ENCODE measurements at places on chromosomes 5 and 9. TPM values are rescaled to one million over a fixed set of nuclear protein-coding genes. Genes with fewer than 3 reads are reported as not detected.

Gene PSMB7
- 136 TPM for total RNA-seq

Gene IFNA21
- not detected for total RNA-seq

Gene MEGF10
- 3.2 TPM for total RNA-seq

Gene SEMA4D
- total RNA-seq, result 0.88 TPM

Gene VPS13A
- total RNA-seq, result 60.4 TPM

Gene CD180
- total RNA-seq, result not detected

Gene NRG2
- 0.72 TPM for total RNA-seq

Gene SMIM33
- total RNA-seq, result not detected

Gene C9orf50
- 0.36 TPM for total RNA-seq

GRCh38 chr5:3194684-3195083 is 400.9 kb upstream of the IRX1 start:
- no peaks in the 10 kb centered on the region for H3K27me3 ChIP-seq
- H3K27ac ChIP-seq, result no peak overlapping the region
- H3K4me3 ChIP-seq, result no peak overlapping the region
- H3K36me3 ChIP-seq, result no peaks in the 10 kb centered on the region

GRCh38 chr5:81553567-81554212 is 159.8 kb upstream of the ACOT12 start:
- H3K4me3 ChIP-seq, result no peak overlapping the region
- H3K27me3 ChIP-seq, result no peaks in the 10 kb centered on the region
- no peak overlapping the region for H3K27ac ChIP-seq
- H3K36me3 ChIP-seq, result no peaks in the 10 kb centered on the region
- DNase-seq, result no peak
- no peaks in the 10 kb centered on the region for H3K4me1 ChIP-seq

GRCh38 chr9:89328064-89328463 is 9.8 kb downstream of the SECISBP2 start:
- no peak overlapping the region for H3K27ac ChIP-seq
- no peak for DNase-seq
- H3K4me1 ChIP-seq, result no peaks in the 10 kb centered on the region
- H3K27me3 ChIP-seq, result no peaks in the 10 kb centered on the region
- H3K4me3 ChIP-seq, result no peak overlapping the region

GRCh38 chr9:94665613-94666012 is 26.3 kb upstream of the FBP1 start:
- peaks cover 9% of the 10 kb centered on the region for H3K27me3 ChIP-seq
- H3K36me3 ChIP-seq, result no peaks in the 10 kb centered on the region
- no peak overlapping the region for H3K4me3 ChIP-seq
- peaks cover 6% of the 10 kb centered on the region for H3K4me1 ChIP-seq
- DNase-seq, result no peak

GRCh38 chr9:99166149-99166548 is 55.6 kb downstream of the ALG2 start:
- no peak for DNase-seq
- no peak overlapping the region for H3K4me3 ChIP-seq
- H3K27me3 ChIP-seq, result peaks cover 21% of the 10 kb centered on the region
- no peaks in the 10 kb centered on the region for H3K36me3 ChIP-seq
- H3K27ac ChIP-seq, result no peak overlapping the region
- H3K4me1 ChIP-seq, result no peaks in the 10 kb centered on the region

DNA sequence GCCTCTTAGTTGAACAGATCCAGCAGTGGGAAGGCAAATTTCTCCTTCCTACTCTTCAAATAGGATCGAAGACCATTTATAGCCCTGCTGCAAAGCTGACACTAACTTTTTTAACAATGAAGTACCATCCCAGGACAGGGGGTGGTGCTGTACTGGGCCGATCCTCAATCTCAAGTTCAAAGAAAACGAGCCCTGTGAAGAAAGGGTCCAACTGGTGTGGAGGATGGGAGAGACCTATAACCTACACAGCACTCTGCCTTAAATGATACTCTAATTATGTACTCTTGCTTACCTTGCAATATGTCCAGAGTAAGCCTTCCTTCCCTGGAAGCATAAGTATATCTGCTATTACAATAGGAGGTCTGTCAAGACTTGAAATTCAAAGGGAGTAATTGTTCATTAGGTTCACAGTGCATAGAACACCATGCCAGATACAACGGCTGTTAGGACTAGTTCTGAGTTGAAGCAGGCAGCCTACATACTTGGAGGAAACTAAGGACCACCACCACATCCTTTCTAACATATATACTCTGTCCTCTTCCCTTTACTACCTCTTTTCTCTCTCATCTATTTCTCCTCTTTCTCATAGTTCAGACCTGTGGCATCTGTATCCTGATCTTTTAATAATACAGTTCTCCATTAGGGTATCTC is 6.2 kb downstream of the ETF1 start:
- no peak for DNase-seq
- H3K27ac ChIP-seq, result no peak overlapping the region
- H3K4me1 ChIP-seq, result peaks cover 18% of the 10 kb centered on the region
- H3K27me3 ChIP-seq, result no peaks in the 10 kb centered on the region

DNA sequence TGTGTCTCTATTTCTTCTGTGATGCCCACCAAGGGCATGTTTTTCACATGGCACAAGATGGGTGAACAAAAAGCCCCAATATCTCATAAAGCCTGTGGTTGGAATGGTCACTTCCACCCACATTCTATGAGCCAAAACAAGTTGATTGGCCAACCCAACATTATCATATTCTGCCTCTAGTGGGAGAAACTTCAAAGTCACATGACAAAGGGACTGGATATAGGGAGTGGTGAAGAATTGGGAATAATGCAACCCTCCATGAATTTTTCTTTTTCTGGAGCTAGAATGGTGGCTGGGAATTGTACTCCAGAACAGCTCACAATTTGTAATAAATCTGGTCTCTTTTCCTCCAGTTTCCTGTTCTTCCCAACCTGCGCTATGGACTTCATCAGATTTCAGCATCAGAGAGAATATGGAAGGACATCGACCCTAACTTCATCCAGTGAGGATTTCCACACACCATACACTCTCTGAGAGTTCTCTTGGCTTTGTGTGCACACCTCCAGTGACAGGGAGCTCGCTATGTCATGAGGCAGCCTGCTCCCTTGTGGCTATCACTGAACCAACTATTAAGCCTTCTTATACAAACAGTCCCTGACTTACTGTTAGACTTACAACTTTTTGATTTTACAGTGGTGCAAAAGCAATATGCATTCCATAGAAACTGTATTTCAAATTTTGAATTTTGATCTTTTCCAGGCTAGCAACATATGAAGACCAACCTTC is 12.0 kb upstream of the B4GALT1 start:
- DNase-seq, result no peak
- no peaks in the 10 kb centered on the region for H3K36me3 ChIP-seq
- H3K4me1 ChIP-seq, result peaks cover 20% of the 10 kb centered on the region
- H3K4me3 ChIP-seq, result no peak overlapping the region
- no peaks in the 10 kb centered on the region for H3K27me3 ChIP-seq

DNA sequence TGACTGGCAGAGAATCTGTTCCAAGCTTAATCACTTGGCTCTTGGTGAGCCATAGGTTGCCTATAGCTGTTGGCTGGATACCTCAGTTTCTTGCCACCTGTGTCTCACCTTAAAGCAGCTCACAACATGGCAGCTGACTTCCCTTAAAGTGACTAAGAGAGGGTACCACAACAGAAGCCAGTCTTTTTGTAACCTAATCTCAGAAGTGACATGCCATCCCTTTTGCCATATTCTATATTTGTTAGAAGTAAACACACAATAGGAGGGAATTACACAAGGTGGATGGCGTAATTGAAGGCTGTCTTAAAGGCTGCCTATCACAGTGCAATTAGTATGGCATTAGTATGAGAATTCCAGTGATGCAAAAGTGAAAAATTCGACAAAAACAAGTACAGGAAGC is 28.1 kb downstream of the NIPBL start:
- no peaks in the 10 kb centered on the region for H3K36me3 ChIP-seq
- H3K27ac ChIP-seq, result no peak overlapping the region

DNA sequence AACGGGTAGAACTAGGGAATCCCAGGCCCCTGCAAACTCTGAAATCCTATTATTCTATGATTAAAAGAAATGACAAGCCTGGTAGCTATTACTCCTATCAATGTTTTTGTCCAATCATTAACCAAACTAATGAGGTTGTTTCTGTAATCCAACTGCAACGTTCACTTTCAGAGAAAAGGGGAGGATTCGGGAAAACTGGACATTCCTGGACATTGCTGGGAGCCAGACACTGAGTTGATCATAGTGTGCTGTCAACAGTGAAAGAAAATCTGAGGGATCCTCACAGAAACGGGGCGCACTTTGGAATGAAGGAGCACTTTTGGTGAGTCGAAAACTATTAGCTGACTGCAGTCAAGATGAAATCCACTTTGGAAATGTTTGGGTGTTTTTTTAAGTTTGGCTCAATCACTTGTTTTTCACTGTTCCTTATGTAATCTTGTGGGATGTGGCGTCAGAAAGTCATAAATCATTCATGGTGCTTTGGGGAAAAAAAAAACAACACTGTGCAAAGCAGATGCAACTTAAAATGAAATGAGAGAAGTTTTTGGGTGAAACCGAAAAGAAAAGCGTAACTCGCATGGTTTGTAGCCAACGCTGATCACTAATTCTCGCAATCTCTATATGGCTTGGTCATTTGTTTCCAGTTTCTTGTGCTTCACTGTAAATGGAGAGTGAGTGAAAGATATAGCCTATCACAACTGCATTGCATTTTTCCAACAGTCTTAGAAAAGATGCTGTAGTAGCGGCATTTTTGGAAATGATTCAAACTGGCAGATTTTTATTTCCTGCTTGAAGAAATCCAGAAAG is 51.2 kb upstream of the ADRA1B start:
- no peaks in the 10 kb centered on the region for H3K27me3 ChIP-seq
- H3K4me1 ChIP-seq, result peaks cover 7% of the 10 kb centered on the region
- DNase-seq, result no peak
- no peaks in the 10 kb centered on the region for H3K36me3 ChIP-seq
- no peak overlapping the region for H3K27ac ChIP-seq

GRCh38 chr5:96070622-96071225 is 109.1 kb upstream of the ELL2 start:
- peaks cover 39% of the 10 kb centered on the region for H3K4me1 ChIP-seq
- no peak for DNase-seq
- no peaks in the 10 kb centered on the region for H3K27me3 ChIP-seq
- H3K27ac ChIP-seq, result no peak overlapping the region
- H3K4me3 ChIP-seq, result no peak overlapping the region

- peaks cover 11% of the 10 kb centered on the region for H3K27me3 ChIP-seq
- no peak overlapping the region for H3K4me3 ChIP-seq
- H3K4me1 ChIP-seq, result no peaks in the 10 kb centered on the region
- no peaks in the 10 kb centered on the region for H3K36me3 ChIP-seq
- no peak overlapping the region for H3K27ac ChIP-seq
- DNase-seq, result no peak
Measured at GRCh38 chr9:34570809-34571480, 18.6 kb downstream of the CNTFR start.

- H3K27me3 ChIP-seq, result no peaks in the 10 kb centered on the region
- H3K27ac ChIP-seq, result no peak overlapping the region
- no peak for DNase-seq
Measured at GRCh38 chr9:19000133-19000532, 32.9 kb downstream of the SAXO1 start.

DNA sequence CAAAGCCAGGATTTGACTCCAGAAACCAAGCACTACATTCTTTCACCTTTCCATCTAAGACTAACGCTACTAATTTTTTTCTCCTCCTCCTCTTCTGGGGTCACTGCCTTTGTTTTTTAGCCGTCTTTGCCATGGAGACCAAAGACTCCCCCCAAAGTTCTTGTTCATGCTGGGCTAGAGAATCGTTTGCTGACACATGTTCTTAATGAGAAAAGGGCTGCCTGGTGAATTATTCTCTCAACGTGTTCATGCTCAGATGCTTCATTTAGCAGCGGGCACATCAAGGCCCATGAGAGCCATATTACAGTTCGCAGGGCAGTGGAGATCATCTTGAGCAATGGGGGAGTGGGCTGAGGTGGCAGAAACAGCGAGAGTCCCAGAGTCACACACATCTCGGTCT is 134.9 kb downstream of the SLIT3 start:
- H3K4me1 ChIP-seq, result peaks cover 34% of the 10 kb centered on the region
- H3K27me3 ChIP-seq, result no peaks in the 10 kb centered on the region
- no peak overlapping the region for H3K27ac ChIP-seq
- H3K4me3 ChIP-seq, result no peak overlapping the region
- DNase-seq, result no peak
- no peaks in the 10 kb centered on the region for H3K36me3 ChIP-seq

GRCh38 chr5:669842-670395 is 23.2 kb downstream of the TPPP start:
- H3K4me3 ChIP-seq, result no peak overlapping the region
- no peak overlapping the region for H3K27ac ChIP-seq
- H3K27me3 ChIP-seq, result peaks cover 30% of the 10 kb centered on the region

- peaks cover 13% of the 10 kb centered on the region for H3K27me3 ChIP-seq
- no peak overlapping the region for H3K27ac ChIP-seq
- no peak overlapping the region for H3K4me3 ChIP-seq
- H3K36me3 ChIP-seq, result no peaks in the 10 kb centered on the region
- no peaks in the 10 kb centered on the region for H3K4me1 ChIP-seq
- DNase-seq, result peak; percentile 80
Measured at GRCh38 chr5:36079200-36079781, 12.6 kb upstream of the UGT3A2 start.

Data from osteoblast (primary cell).